ENCODE measurements at places on chromosomes 11 and 22.

DNA sequence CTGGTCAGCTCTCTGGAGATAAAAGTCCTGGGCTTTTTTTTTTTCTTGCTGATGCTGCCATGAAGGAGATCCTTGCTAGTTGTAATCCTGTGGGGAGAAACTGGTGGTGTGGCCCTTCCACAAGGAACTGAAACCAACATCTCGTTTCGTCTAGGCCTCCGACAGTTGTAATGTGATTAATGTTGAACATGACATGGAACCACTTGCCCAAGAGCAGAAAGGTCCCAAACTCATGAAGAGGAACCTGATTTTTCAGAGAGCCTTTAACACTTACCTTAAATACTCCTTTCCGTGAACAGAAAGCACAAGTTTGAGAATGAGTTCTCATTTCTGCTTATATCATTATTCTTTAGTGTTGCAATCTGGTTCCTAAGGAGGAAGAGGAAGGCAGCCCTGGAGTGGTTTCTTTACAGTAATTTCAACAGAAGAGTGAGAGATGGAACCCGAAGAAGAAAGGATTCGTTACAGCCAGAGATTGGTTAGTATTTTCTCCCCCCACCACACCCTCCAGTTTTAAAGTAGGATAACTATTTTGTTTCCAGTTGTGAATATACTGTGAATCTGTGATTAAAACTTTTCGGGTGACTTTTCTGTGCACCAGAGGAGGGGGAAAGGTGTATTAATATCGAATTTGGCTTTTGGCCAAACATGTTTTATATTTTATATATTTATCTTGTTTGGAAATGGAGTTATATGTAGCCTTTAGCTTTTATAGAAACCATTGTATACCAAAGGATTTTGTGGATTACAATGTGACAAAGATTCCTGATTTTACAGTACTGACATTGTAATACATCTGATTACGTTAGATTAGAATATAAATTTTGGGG is 2.0 kb downstream of the KDM2A start:
- no peak for DNase-seq

- DNase-seq: no peak
Observed at GRCh38 chr11:70292863-70293262, 22.4 kb downstream of the PPFIA1 start.

DNA sequence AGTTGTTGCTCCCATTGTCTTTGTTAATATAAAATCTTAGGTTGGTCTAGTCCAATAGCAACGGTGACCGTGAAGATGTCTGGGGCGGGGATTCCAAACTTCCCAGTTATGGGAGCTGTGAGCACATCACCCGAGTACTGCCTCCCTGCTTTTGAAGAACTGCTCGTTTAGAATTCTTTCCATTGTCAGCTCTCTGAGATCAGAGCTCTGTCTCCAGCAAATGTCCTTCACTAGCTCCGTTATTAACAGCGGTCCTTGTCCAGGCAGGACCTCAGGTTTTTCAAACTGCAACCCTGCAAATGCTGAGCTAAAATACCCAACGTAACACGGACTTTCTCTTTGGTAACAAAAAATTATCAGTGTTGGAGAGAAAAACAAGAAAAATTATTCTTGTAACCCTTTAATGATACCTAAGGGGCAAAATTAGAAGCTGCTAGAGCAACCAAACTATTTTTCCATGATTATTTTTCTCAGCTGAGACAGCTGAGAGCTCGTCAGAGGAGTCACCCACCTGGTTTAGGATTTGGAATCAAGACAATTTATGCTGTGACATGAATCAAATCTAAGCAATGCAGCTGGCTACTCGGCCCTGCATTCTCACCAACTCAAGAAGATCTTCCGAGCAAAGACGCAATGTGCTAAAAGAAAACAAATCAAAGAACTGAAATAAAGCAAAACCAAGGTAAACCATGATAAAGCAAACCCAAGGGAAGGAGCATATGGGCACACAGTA is 15.1 kb upstream of the EFCAB6 start:
- DNase-seq: no peak

GRCh38 chr11:64608046-64608445 is 17.0 kb downstream of the SLC22A12 start:
- no peak for DNase-seq

- no peak for DNase-seq
Observed at GRCh38 chr22:37522482-37522881, 3.3 kb upstream of the CARD10 start.

GRCh38 chr11:66195867-66196266 is 72.6 kb upstream of the RAB1B start:
- no peak for DNase-seq

- no peak for DNase-seq
Observed at GRCh38 chr11:10918275-10918674, 60.4 kb upstream of the ZBED5 start.

GRCh38 chr11:134313821-134314607 is 17.8 kb upstream of the GLB1L2 start:
- no peak for DNase-seq

GRCh38 chr11:33731723-33732531 is 4.3 kb downstream of the CD59 start:
- no peak for DNase-seq

- DNase-seq: no peak
Observed at GRCh38 chr22:37171662-37172061, 16.4 kb downstream of the C1QTNF6 start.

DNA sequence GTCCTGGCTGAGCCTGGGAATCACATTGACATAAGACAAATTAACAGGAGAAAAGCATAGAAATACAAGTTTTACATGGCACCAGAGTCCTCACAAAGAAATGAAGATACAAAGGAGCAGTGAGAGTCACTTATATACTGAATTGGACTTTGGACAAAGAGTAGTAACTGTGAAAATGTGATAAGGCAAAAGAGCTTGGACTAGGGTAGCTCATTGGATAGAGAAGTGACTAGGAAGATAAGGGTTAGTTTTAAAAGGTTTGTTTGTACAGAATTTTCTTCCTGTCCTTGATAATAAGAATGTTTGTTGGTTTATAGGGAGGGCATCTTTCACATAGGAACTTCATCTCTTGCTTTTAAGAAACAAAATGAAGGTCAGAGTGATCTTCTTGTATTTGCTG is 17.9 kb upstream of the NUCB2 start:
- DNase-seq: no peak

DNA sequence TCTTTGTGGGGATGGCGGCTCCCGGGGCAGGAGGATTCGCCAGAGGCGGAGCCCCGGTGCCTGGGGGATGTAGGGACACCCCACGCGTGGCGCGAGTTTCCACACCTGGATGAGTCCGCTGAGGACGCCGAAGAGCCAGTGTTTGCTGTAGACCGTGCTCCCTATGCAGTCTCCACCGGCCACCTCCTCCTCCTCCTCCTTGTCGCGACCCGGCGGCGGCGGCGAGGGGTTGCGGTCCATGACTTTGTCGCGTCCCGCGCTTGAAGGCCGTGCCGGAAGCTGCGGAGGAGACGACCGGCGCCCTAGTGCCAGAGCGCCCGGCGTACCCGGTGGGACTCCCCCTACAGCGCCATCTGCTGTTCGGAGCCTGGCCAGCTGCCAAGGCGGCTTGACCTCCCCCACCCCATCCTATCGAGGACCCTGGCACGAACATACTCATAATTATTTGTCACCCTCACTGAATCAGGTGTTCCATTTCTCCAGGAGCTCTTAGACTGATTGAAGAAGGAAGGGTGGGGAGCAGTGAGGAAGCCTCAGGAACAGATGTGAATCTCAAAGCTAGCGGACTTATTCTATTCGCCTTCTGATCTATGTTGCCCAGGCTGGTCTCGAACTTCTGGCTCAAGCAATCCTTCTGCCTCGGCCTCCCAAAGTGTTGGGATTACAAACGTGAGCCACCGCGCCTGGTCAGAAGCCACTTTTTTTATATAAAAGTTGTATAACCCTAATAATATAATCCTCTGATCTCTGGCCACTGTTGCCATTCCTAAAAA is at the start of gene SAAL1:
SAAL1 (minus strand) TSS at position 281 of the 773 bp plus-strand sequence; CDS start at position 240, 41 bp downstream.
- peak; percentile 74 for DNase-seq

DNA sequence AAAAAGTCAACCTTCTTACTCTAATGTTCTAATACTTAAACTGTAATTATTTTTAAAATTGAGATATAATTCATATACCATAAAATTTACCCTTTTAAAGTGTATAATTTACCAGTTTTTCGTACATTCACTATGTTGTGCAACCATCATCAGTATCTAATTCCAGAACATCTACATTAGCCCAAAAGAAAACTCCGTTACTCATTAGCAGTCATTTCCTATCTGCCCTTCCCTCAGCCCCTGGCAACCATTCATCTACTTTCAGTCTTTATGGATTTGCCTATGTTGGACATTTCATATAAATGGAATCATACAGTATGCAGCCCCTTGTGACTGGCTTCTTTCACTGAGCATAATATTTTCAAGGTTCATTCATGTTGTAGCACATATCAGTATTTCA is 22.2 kb downstream of the SGSM3 start:
- no peak for DNase-seq

DNA sequence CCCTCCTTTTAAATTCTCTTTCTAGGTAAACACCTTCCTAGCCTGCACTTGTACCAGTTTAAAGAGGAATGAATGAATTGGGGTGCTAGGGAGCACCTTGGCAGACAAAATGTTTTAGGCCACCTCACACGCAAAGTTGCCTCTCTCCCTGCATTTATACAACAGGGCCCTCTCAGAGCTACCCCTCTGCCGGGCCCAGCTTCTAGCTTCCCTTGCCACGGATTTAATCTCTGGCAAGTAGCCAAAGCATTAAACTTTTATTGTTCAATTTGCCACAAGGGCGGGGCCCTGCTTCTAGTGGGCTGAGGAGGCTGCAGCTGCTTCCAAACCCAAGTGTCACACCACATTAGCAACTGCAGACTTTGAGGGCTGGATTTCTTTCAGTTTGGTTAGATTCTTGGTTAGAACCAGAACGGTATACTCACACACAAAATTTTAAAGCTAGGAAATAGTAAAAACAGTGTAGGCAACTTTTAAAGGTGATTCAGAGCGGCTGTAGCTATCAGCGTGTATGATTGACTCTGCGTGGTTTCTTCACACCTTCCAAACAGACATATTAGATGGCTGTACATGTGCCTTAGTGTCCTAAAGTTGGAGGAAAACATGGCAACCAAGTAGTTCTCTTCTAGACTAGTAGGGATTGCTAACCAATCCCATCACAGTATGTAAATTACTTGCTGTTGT is 6.5 kb downstream of the KREMEN1 start:
- no peak for DNase-seq

GRCh38 chr11:62497132-62497801 is 49.3 kb downstream of the AHNAK start:
- DNase-seq: no peak

DNA sequence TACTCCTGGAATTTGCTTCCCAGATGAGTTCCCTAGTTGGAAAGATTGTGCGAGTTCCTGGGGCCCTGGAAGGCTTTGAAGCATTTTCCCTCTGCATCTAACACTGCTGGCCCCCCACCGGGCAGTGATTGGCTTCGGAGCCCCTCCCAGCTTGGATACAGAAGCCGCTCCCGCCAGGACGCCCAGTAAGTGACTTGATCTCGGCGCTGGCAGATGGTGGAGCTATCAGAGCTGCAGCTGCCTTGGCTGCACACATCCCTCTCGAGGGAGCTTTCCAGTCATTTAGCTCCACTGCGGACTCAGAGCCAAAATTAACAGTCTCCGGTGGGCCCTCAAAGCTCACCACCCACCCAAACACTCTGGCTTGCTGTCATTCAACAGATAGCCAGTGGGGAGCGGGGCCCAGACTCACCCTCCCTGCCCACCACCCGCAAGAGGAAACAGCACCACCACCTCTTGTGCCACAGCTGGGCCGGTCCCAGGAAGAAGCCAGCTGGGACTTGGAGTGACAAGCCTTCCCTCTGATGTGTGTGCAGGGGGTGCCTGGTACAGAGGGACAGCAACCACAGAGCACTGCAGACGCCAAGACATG is 162.3 kb downstream of the TRIM29 start:
- no peak for DNase-seq

- no peak for DNase-seq
Observed at GRCh38 chr11:126963115-126963514, 37.5 kb downstream of the KIRREL3 start.

GRCh38 chr22:40334899-40335298 is 11.4 kb upstream of the ADSL start:
- DNase-seq: no peak

DNA sequence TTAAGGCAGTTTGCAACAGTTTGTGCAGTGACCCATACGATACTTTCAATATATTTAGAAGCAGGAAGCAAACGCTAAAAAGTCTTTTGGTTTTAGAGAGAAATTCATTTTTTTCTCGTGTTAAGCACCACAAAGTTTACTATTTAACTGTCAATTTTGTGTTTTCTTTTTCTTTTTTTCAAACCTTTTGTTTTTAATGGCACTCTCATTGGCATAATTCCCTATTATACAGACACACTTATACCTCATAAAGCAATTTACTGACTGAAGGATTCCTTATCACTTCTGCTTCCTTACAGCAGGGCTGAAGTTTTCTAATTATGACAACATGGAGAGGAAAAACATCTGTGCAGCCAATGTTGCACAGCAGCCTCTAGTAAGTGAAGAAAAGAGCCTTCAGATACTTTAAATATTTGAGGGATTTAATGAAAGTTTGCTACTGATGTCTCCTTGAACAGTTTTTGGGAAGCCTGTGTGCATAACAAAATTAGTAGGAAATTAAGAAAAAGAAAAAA is 2191.2 kb downstream of the LRRC4C start:
- no peak for DNase-seq

DNA sequence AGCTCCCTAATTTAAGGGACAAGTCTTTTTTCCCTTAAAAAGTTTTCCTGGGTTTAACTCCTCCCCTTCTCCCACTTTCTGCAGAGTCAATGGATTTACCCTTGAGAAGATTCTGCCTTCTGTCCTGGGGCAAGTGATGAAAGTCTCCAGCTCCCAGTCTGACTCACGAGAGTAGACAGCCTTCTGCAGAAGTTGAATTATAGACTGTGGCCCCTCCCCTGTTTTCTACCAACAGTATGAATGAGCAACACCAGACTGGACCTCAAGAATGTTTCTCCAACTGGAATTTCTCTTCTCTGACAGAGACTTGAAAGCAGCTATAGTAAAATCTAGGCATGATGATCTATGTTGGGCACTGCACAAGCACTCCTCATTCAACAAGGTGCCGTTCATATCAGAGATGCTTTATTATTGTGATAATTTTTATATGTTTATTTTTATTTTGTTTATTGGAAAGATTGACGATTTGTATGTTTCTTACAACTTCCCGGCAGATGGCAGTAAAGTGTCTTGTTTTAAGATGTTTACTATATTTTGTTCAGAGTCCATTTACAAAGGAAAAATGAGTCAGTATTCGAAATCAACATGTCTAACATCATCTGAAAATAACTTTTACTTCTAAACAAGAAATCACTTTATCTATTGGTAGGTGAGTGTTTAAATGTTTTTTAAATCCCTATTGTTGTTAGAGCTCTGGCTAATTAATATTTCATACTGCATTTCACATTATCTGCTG is 56.6 kb downstream of the LMO2 start:
- DNase-seq: no peak

All from activated gamma-delta T cell (primary cell).